ENCODE measurements at places on chromosomes 16 and 17.

DNA sequence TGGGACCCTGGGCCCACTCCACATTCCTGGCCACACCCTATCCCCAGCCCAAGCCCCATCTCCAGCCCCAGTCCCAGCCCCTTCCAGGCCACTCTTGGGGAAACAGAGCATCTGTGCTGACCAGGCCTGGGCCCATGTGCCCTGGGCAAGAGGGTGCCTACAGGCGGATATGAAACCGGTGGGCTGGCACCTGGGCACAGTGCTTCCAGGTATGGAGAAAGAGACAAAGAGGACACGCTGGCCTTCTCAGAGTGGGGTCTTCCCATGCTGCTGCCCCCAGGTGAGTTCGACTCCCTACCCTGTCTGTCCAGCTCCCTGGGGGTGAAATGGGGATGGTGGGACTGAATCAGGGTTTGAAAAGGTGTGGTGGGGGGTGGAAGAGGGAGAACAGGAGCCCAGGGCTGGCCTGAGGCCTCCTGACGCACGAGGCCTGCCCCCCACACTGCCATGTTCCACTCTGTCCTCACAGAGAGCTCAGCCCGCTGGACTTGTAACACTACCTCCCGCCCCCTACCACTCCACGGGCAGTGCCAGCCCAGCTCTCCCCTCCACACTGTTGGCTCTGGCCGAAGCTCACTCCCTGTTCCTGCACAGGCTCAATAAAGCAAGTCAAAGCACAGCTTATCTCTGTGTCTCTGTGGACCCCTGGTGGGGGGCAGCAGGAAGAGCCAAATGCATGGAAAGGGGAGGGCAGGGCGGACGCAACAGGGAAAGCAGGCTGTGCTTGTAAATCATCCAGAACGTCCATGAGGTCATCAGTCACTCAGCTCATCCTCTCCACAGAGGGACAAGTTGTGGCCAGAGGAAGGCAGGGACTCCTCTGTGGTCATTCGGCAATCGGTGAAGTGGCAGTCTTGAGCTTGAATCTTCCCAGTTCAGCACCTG lies 71.1 kb upstream of the TMEM97 start:
- DNase-seq: no peak

DNA sequence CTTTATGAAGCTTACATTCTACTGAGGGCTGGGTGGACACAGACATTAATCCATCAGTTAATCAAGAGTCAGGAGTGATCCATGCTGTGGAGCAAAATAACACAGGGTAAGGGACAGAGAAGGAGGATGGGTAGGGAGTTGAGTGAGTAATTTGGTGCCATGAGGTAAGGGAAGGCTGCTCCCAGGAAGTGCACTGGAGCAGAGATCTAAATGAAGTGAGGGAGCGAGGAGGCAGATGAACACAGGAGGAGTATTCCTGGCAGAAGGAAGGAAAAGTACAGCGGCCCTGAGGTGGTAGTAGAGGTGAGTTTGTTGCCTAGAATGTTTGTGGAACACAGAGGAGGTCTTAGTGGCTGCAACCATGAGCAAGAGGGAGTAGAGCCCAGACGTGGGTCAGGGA lies 34.8 kb downstream of the ASIC2 start:
- DNase-seq: no peak

DNA sequence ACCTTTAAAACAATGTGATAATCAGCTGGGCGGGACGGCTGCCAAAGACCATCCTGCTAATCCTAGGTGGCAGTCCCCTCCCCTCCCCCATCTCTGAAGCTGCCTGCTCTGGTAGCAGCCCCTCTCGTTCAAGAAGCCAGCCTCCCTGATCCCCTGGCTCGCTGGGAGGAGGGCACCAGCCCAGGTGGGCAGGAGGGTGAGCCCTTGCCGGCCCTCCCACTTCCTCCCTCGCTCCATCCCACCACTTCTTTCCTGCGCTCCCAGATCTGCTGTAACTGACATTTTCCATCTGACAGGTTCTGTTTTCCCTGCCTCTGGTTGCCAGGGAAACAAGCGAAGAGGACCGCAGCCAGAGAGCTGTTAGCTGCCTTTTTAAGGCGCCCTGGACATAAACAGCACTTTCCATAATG lies 155.7 kb upstream of the TNRC6C start:
- no peak for DNase-seq

DNA sequence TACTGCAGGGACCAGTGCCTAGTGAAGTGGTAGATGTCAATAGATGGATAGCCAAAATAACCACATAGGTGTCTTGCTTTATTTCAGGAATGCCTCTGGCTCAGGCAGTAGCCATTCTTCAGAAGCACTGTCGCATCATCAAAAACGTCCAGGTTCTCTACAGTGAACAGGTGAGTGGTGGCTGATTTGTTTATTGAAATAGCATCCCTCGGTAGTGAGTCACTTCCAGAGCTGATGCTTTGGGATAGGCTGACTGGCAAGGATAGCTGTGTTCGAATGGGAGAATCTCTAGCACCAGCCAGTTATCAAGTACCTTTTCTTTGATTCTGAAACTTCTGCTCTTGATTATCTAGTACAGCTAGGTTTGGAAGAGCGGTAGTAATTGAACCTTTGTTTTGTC lies 10.3 kb downstream of the PHAF1 start:
- DNase-seq: no peak

GRCh38 chr16:10622036-10622921 lies 41.9 kb upstream of the EMP2 start:
- DNase-seq: no peak

DNA sequence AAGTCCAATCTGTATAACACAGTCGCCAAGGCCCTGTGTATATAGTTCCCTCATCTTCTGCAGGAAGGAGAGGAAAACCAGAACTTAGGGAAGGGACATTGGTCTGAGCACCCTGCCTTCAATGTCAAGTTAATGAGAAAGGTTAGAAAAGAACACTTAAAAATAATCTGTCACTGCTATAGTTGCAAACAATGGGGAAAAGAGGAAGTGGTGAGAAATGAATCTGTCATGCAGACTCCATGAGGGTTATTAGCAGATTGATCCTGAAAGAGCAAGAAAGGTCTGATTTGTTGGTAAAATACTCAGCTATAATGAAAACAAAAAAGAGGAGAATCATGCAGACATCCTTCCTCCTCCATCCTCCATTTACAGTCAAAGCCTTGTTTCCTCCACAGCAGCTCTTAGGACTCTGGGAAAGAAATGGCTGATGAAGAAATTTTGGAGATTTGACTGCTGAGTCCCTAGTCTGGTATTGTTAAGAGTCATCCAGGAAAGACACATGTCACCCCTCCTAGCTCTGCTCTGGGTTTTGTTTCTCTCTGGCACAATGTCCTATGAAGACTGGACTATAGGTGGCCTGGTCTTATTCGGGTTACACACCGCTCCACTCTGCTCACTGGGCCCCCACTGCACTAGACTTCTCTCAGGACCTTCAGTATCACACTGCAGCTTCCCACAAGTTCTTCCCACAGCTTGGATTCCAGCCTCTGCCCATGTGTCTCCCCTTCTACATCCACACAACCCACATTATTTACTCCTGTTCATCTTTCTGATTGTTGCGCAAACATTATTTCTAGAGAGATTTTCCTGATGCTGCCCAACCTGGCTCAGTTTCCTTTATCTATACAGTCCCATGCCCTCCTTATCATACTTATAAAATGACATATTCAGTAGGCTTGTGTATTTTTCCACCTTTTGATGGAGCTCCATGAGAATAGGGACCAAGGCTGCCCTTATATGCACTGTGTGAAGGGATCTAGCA lies 56.5 kb upstream of the XYLT1 start:
- no peak for DNase-seq

DNA sequence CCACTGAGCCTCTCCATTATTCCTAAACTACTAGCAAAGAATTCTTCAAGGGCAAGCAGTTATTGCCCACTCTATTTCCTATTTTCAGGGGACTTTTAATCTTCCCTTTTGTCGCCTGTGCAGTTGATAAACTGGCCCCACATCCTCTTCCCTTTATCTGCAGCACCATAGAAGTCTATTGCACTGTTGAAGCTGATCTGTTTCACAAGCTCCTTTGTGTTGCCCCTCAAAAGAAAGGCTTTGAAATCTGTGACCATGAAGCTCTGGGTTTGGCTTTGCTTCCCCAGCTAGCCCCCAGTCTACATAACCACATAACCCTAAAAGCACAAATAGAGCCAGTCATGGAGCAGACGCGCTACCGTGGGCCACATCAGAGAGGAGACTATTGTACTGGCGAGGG lies 37.1 kb downstream of the CDRT15 start:
- peak; percentile 37 for DNase-seq

GRCh38 chr16:10188236-10188635 lies 6.0 kb upstream of the GRIN2A start:
- DNase-seq: no peak
